ENCODE measurements at places on chromosomes 13 and 19.
A peak's percentile ranks its signal among the peaks of the same experiment; 100 is the strongest.

DNA sequence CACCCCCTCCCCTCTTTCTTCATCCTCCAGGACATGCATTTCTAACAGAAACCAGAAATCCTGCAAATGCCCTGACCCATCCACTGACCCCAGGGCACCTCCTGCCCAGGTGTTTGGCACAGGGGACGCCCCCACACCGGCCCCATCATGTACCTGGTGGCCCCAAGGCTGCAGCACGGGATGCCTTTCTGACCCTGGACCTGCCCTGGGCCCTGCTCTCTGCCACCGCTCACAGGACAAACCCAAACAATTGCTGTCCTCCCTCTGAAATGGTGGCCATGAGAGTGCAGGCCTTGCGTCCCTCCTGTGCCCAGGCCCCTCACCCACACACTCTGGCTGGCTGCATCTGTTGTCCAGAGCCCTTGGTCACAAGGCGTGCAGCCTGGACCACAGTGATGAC is 12.1 kb downstream of the SCGB2B2 start:
- DNase-seq = no peak

DNA sequence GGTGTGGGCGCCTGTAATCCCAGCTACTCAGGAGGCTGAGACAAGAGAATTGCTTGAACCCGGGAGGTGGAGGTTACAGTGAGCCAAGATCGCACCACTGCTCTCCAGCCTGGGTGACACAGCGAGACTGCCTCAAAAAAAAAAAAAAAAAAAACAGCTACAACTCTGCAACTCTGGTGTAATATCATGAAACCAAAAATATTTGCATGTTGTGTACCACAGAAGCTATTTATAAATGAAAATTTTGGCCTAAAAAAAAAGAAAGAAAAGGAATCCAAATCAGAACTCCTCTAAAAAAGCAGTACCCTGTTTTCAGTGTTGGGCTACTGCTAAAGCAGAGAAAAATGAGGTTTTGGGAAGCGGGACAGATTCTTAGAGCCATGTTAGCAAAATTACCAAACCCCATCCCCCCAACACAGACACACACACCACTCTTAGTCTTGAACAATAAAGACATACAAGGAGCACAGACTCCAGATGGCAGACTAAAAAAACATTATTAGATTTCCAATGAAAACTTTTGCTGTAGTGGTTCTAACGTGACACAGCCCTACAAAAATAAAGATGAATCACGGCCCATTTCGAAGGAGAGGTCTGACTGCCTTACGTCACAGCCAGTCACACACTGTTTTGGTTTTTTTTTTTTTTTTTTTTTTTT is 51.5 kb downstream of the INSR start:
- DNase-seq = peak; percentile 91

GRCh38 chr19:33888665-33889064 is 92.0 kb downstream of the KCTD15 start:
- DNase-seq = no peak

DNA sequence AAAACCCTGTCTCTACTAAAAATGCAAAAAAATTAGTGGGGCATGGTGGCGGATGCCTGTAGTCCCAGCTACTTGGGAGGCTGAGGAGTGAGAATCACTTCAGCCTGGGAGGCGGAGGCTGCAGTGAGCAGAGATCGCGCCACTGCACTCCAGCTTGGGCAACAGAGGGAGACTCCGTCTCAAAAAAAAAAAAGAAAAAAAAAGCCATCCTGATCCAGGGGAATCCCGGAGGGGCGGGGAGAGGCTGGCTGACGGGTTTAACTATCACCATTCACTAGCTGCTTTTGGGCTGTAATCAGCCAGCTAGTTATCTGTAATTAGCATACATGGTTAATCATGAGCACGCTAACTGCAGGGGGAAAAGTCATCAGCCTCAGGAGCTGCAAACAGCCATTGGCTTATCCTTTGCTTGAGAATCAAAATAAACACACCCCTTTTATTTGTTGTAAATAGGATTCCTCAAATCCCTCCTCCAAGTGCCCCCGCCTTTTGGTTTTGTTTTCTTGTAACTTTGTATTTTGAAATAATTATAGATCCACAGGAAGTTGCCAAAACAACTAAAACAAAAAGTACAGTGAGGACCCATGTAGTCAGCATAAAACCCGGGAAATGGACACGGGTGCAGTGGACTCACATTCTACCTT is 9.6 kb downstream of the FSD1 start:
- DNase-seq = no peak

DNA sequence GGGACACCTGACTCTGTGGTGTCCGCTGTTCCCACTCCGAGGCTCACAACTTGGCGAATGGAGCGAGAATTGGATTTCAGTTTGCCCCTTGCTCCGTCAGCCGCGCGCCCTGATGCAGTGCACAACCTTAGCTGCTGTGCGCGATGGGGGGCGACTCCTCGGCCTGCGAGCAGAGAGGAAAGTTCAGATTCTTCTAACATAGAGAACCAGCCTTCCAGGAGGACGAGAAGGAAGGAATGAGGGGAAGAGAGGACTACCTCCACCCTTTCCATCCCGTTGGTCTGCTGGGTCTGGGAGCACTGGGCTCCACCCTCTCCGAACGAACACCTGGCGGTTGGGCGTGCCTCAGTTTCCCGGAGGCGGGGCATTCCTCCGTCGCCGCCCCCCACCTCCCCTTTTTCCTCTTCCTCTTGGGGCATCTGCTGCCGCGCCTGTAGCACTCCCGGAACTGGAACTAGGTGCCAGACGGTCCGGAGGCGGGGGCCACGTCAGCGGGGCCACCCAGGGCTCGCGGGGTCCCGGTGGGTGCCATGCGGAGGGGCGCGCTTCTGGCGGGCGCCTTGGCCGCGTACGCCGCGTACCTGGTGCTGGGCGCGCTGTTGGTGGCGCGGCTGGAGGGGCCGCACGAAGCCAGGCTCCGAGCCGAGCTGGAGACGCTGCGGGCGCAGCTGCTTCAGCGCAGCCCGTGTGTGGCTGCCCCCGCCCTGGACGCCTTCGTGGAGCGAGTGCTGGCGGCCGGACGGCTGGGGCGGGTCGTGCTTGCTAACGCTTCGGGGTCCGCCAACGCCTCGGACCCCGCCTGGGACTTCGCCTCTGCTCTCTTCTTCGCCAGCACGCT is at the start of gene KCNK6:
Gene KCNK6, plus strand, starts transcription at position 425 of the 838 bp plus-strand sequence. Its CDS starts 106 bp downstream, at position 531.
- peak; percentile 30 for DNase-seq

DNA sequence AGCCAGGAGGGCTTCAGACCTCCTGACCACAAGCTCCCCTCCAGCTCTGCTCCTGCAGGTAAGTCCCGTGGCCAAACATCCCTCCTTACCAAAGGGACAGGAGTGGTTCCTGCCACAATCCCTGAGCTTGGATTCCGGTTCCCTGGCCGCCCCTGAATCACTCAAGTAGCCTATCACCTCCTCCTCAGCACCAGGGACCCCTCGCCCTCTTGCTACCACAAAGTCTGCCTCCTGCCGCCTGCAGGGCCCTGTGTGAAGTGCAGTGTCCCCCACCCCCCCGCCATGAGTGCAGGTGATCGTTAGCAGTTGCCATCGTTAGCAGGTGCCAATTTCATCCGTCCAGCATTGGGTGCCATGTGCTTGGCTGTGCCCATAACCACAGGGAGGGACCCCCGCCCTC is 40.8 kb upstream of the RANBP3 start:
- no peak for DNase-seq

GRCh38 chr13:68214691-68215415 is 984.7 kb upstream of the PCDH9 start:
- no peak for DNase-seq

DNA sequence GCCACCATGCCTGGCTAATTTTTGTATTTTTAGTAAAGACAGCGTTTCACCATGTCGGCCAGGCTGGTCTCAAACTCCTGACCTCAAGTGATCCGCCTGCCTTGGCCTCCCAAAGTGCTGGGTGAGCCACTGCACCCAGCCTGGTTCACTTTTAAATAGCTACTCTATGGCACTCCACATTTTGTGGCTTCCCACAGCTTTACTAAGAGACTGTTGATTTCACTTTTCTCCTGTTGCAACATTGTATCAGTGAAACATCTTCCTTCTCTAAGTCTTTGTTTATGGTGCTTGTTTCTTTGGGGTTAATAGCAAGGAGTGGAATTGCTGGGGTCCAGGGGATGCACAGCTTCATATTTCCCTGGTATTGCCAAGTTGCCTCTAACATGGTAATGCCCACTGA is 12.3 kb downstream of the TMEM38A start:
- DNase-seq = no peak

- peak; percentile 27 for DNase-seq
Measured at GRCh38 chr19:6801485-6802086, 29.1 kb downstream of the VAV1 start.

DNA sequence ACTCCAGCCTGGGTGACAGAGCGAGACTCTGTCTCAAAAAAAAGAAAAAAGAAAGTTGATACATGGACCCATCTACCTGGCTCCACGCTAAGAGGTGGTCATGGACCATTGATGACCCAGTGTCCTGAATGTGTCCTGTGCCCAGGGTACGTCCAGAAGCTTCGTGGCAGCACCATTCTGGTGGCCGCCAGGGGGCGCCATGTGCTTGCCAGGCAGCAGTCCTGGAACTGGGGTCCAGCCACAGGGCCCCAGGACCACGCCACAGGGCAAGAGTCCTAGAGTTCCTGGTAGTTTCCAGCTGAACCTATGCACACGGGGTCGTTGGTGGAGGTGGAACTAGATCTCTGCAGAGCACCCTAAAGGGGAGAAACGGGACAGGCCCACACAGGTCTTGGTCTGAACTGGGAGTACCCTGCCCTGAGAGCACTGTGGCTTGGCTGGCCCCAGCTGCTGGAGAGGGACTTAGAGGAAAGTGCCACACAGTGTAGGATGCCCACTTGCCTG is 19.9 kb upstream of the FBXO27 start:
- peak; percentile 40 for DNase-seq

GRCh38 chr19:18317961-18318800 is 4.7 kb downstream of the LSM4 start:
- no peak for DNase-seq

GRCh38 chr19:6103217-6103644 is 7.1 kb downstream of the RFX2 start:
- DNase-seq = peak; percentile 95

- DNase-seq = no peak
Measured at GRCh38 chr19:29269641-29270040, 56.7 kb upstream of the UQCRFS1 start.

DNA sequence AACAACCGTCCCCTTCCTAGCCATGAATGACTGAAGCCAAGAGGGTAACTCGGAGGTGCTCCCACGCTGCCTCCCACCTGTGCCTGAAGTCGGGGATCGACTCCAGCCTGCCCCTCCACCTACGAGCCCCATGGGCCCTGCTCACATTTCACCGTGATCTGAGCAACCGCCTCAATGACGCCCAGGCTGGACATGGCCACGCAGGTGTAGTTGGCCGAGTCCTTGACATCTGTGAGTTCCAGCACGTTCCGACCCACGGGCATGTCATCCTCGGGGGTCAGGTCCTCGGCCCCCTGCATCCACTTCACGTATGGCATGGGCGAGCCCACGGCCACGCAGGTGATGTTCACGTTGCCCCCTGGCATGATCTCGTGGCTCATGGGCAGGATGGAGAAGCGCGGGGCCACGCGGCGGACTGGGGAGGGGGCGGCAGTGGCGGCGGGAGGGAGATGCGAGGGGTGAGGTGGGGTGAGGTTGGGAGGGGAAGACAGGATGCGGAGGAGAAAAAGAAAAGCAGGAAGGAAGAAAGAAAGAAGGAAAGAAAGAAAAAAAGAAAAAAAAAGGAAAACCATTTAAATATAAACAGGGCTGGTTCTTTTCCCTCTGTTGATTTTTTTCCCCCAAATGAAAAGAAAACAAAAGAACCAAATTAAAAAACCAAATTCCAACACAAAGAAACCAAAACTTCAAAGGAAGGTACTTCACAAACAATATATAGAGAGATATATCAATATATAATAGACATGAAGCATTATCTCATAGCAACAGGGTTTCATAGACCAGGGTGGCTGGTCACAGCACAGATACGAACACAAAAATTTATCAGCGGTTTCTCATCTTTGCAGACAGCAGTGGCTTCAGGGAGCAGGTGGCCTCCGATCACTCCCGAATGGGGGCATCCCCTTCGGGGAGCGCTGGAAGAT is 94.7 kb downstream of the PTPRS start:
- no peak for DNase-seq

DNA sequence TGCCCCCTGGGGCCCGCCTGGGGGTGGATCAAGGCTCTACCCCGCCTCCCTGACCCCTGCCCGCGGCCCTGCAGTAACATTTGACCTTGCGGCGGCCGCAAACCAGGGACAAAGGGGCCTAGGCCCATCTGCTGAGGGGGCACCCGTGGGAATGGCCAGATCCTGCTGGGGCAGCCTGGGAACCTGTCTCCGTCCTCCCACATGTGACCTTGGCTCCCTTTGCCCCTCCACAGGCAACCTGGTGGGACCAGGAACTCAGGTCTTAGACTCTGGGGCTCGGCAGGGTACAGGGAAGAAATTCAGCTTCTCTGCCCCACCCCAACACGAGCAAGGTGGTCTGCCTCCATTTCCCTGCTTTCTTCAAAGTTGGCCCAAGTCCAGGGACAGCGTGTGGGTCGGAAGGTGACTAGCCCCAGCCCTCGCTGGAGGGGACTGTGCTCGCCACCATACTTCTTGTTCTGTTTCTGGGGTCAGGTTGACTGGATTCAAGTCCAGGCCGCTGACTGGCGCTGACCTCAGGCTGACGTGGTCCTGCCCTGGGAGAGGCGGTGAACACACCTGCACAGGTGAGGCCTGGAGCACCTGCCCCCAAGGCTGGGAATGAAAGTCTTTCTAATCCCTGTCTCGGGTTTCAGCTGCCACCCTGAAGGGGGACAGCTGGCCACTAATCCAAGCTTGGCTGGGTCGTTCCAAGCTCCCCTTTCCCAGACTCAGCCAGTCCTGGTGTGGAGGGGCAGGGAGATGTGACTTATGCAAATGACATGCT is 2.5 kb upstream of the NR2F6 start:
- no peak for DNase-seq

DNA sequence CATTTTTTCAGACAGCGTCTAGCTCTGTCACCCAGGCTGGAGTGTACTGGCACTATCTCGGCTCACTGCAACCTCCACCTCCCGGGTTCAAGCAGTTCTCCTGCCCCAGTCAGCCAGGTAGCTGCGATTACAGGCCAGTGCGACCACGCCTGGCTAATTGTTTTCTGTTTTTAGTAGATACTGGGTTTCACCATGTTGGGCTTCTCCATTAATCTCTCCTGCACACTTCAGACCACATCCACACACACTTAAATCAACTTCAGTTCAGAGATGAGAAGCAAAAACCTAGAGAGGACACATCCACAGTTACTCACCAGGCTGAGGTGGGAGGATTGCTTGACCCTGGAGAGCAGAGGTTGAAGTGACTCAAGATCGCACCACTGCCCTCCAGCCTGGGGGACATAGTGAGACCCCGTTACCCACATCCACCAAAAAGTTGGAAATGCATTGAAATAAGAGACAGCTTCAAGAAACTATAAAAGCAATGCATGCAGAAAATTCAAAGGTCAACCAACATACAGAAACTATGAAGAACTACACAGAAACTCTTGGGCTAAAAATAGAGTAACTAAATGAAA is 42.3 kb downstream of the ZNF611 start:
- no peak for DNase-seq
